Cardiac fibroblast (primary cell): ENCODE measurements at places on chromosomes 7 and 10.

DNA sequence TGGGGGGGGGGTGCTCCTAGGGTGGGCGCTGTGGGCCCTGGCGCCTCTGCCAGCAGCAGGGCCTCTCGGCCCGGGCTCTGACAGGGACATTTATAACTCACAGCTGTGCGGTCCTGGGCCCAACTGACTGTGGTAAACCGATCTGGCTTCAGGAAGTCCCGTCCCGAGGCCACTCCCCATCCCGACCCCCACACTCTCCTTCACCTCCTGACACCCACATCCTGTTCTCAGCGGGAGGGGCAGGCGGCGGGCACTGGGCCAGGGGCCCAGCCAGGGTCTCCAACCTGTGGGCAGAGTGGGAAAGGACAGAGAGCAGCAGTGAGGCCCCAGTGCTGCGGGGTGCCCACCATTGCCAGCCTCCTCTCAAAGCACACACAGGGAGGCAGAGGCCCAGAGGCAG is 69.1 kb downstream of the ZMIZ1 start:
- peak; percentile 47 for DNase-seq

GRCh38 chr10:110016039-110016438 is 8.3 kb downstream of the ADD3 start:
- DNase-seq: no peak

GRCh38 chr10:69512901-69513300 is 60.3 kb downstream of the NEUROG3 start:
- DNase-seq: peak; percentile 22

DNA sequence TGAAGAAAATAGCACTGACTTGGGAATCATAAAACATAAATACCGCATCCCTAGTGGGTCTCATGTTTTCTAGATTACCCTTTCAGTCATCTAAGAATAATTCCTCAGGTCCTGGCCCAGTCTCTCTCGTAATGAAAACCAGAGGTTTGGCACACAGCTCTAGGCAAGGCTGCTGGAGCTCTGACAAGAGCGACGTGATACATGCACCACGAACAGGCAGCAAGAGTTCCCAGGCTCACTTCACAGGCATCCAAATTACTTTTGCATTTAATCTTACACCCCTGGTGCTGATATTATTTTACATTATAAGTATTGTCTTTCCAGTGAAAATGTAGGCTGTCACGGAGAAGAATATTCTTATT is 105.2 kb downstream of the THSD7A start:
- peak; percentile 59 for DNase-seq

DNA sequence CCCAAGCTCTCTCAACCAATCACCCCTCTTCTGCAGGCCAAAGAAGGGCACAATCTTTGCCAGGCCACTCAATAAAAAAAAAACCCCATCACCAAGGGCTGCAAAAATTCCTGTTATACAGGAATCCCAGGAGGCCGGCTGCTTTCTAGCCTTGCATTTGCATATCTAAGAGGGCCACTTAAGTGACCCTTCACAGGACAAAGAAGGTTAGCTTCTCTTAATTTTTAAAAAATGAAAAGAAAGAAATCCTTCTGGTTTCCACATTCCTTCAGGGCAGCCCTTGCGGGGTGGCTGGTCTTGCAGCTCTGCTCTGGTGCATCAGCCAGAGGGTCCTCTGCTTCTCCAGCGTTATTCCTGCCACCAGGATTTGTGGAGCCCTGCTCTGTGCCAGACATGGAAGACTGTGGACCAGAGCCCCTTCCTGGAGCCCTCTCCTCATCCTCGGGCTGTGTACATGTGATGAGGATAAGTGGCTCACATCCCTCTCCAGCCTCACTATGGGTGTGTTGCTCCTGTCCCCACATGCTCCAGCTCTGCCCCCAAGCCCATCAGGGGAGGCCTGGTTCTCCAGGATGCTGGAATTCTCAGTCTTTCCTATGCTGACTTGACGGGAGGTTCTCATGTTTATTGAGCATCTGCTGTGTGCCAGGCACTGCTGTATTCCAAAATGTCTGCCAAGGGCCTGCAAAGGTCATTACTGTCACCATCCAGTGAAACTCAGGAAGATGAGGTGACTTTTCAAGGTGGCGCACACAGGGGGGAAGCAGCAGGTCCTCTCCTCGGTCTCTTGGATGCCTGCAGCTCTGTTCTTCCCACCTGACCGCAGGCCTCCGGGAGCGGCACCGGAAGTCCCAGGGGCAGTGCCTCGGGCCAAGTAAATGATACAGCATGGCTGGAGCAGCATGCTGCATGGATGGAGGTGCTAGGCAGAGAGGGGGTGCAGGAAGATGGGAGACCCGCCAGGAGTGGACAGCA is 67.7 kb downstream of the ARHGAP22 start:
- no peak for DNase-seq

DNA sequence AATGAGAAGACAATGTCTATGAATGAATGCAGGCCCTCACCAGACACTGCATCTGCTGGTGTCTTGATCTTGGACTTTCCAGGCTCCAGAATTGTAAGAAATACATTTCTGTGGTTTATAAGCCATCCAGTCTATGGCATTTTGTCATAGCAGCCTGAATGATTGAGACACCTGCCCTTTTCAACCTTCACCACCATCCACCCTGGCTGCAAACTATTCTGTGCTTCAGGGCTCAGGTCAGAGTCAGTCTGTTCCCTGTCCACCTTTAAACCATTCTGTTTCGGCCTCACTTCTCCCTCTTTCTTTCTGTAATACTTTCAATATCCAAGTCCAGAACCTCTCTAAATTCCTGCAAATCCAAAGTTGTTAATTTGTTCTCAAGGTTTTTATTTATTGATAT is 15.9 kb upstream of the CDK13 start:
- no peak for DNase-seq
